ENCODE measurements at places on chromosomes 4 and X. TPM values are rescaled to one million over a fixed set of nuclear protein-coding genes. Genes with fewer than 3 reads are reported as not detected.

Gene VCX2
- not detected for total RNA-seq

Gene HERC5
- total RNA-seq: 17.1 TPM

DNA sequence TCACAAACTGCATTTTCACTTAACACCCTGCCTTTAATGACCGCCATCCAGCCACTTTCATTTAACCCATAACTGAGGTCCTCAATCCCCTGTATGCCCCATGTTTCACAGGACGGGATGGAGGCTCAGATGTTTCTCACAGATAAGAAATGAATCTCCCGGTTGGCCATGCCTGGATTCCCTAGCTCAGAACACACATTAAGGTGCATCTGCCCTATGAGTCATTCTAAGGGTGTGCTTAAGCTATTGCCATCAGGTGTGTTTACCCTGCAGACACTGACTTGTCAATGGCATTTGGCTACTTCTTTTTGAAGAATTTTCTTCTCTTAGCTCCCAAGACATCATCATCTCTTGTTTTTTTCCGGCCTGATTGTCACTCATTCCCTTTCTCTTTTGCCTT, 222.6 kb upstream of the SMIM31 start:
- peaks cover 6% of the 10 kb centered on the region for H3K36me3 ChIP-seq
- H3K27me3 ChIP-seq: no peaks in the 10 kb centered on the region
- H3K4me1 ChIP-seq: peaks cover 41% of the 10 kb centered on the region
- DNase-seq: no peak
- no peak overlapping the region for H3K4me3 ChIP-seq
- no peak overlapping the region for H3K27ac ChIP-seq

DNA sequence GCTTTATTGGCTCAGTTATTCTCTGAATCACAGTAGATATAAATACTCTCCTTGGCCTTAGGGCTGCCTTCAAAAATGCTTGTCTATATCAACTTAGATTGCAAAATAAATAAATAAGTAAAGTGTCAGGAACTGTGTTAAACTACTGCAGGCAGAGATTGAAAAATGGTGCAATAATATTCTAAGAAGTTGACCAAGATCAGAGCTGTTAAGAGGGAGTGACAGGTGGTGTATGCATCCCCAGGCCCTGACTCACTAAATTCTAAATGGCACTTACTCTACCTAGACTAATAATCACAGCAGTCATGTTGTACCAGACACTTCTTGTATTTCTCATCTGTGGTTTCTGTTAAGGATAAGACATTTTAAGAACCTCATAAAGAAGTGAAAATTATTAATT, 235.1 kb upstream of the SPOCK3 start:
- DNase-seq: no peak
- no peak overlapping the region for H3K4me3 ChIP-seq
- no peaks in the 10 kb centered on the region for H3K36me3 ChIP-seq

DNA sequence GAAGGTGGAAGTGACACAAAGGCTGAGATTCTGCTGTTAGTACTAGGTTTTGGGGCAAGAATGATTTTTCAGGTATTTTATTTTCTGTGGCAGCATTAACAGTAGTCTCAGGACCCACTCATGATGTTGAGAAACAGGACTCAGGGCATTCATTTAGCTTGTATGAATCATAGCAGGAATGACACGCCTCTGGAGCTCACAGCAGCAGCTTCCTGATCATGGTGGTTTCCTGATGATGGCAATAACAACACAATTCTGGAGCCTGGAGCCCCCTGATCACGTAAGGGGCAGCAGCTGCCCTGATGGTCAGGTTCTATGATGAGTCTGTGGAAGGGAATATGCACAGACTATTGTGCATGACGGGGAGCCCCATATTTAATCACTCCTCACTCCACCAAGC, 47.0 kb downstream of the TASL start:
- no peaks in the 10 kb centered on the region for H3K4me1 ChIP-seq
- no peak for DNase-seq
- H3K36me3 ChIP-seq: 0 out of 2 replicates have a peak, but pooled peaks cover 4% of the 10 kb centered on the region
- H3K27me3 ChIP-seq: no peaks in the 10 kb centered on the region
